ENCODE measurements at places on chromosomes 11 and 22.

GRCh38 chr11:11876458-11876857 is 34.7 kb downstream of the USP47 start:
- DNase-seq, result no peak

- no peak for DNase-seq
Observed at GRCh38 chr22:37822079-37822833, 926 bp upstream of the GALR3 start.

GRCh38 chr11:122398167-122398566 is 257.4 kb upstream of the UBASH3B start:
- DNase-seq, result no peak

DNA sequence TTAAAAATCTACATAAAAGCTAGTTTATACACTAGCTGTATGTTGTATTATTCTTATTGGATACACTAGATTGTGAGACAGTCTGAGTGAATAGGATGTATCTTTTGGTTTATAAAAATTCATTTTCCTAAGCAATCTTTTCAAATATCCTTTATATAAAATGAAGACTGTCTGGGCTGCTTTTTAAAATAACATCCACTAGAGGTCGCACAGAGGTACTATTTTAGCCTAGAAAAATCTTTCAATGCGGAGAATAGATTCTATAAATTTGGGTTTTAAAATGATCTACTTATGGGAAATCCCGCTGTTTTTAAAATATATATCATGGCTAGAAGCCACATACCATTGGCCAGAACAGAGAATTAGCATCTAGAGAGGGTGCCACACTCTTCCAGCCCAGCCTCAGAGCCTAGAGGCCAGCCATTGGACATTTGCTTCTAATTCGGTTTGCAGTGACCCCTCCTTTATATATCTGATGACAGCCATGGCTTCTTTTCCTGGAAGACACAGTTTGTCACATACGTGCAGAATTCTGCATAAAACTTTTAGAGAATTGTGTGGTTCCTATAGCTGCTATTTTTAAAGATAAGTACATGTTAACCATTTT is 7.3 kb downstream of the C11orf97 start:
- DNase-seq, result no peak

DNA sequence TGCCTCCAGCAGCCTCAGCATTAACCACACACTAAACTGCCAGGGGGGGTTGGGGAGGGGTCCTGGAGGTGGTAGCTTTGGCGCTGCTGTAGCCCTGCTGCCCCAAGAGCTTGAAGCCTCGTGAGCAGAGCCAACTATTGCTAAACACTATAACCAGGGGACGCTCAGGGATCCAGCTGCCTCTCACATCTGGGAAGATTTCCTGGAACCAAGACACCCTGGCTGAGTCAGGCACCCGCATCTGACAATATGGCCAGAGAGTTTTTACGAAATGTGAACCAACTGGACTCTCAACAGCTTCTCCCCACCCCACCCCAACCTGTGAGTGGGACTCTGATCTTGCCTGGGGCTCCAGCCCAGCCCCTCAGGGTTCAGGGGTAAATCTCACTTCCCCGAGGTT is 14.3 kb downstream of the C1QTNF6 start:
- DNase-seq, result no peak

GRCh38 chr22:19625331-19626041 is 88.8 kb upstream of the SEPTIN5 start:
- no peak for DNase-seq

DNA sequence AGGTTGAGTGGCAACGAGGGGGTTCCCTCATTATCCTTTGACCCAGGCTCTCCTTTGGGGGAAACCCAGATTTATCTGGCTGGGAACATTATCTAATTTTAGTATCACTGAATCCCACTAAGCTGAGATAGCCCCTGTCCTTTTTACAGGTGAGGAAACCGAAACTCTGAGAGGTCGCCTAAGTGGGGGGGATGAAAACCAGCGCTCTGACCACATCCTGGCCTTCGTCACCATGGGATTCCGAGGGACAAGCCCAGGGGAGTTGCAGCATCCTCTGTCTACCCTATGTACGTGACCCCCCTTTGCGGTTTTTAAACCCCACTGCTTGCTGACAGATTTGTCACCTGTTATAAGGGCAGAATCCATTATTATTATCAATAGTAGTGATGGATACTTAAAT is 61.0 kb downstream of the ISX start:
- no peak for DNase-seq

DNA sequence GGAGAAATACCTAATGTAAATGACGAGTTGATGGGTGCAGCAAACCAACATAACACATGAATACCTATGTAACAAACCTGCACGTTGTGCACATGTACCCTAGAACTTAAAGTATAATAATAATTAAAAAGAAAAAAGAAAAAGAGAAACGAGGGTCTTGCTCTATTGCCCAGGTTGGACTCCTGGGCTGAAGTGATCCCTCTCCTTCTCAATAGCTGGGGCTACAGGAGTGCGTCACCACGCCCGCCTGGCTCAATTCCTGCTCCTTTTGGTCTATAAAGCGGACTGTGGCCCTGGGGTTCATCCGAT is 521 bp upstream of the PTS start:
- no peak for DNase-seq

DNA sequence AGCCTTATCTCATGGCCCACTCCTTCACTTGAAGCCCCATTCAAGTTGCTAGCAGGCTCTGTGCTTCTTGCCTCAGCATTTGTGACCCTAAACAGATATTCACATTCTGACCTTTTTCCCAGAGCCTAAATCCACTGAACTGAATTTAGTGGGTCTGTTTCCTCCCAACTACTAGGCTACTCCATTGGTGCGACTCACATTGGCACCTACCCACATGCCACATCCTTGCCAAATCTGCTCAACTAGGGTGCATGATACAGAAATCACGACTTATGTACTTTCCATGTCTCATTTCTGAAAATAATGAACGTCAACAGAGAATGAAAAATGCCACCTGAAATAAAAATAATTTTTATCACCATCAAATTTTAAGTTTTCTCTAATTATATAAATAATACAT is 8.4 kb upstream of the MMP12 start:
- no peak for DNase-seq

DNA sequence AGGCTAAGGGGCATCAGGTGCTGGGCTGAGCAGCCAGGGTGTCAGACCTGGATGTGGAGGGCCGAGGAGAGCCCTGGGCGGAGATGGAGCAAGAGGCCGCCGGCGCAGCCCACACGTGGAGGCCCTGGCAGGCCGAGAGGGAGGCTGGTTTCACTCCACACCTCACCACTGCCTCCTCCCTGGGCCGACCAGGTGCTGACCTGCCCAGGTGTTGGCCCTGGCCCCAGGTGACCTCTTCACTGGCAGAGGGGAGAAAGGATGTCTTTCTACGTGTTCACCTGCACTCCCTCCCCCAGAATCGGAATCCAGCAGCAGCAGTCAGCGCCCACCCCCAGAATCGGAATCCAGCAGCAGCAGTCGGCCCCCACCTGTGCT is 781 bp downstream of the ANO9 start:
- no peak for DNase-seq

GRCh38 chr11:81907996-81908395 is 825.7 kb downstream of the FAM181B start:
- no peak for DNase-seq

DNA sequence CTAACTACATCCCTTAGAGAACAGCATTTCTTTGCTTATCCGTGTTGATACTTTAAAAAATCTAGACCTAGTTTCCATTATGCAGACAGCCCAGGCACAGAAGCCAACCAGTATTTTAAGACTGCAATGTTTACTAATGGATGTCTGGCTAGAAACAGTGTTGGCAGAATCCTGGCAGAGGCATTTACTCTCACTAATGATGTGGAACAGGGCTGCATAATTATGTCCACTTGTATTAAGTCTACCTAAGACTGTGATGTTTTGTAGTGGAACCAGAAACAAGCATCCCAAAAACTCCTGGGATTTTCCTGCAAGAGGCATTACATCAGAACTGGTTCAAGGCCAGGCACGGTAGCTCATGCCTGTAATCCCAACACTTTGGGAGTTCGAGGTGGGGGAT is 50.2 kb upstream of the PICALM start:
- DNase-seq, result no peak

DNA sequence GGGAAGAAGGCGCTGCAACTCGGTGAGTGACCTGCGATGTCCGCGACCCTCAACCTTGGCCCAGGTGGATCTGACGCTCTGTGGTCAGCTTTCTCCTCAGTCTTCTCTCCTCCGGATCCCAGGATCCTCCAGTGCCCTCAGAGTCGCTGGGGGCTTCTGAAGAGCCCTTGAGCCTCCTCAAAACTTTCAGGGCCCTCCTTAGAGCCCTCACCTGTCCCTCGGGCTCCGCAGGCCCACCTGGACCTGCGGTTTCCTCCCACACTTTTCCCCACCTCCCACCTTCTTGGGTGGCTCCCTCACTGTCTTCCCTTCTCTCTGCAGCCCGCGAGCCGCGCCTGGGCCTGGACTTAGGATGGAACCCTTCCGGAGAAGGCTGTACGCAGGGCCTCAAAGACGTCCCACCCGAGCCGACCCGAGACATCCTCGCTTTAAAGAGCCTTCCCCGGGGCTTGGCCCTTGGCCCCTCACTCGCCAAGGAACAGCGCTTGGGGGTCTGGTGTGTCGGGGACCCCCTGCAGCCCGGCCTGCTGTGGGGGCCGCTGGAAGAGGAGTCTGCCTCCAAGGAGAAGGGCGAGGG is 335 bp downstream of the ZNF408 start:
- DNase-seq, result no peak

- DNase-seq, result no peak
Observed at GRCh38 chr11:107176148-107177105, 158.2 kb upstream of the GUCY1A2 start.

DNA sequence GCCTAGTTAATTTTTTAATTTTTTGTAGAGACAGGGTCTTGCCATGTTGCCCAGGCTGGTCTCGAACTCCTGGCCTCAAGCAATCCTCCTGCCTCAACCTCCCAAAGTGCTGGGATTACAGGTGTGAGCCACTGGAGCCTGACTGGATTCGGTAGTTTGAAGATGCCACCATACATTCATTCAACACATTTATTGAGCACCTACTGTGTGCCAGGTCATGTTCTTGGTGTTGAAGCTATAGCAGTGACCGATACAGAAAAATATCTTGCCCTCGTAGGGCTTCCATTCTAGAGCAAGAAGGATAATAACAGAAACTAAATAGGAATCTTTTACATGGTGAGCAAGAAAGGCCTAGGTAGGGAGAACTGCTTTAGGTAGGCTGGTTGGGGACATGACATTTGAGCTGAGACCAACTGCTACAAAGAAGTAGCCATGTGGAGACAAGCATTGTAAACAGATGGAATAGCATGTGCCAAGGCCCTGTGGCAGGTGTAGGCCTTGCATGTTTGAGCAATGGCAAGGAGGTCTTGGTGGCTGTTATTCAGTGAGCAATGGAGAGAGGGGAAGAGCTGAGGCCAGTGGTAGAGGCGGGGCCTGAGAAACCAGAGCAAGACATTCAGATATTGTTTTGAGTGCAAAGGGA is 1.7 kb upstream of the MYRF start:
- no peak for DNase-seq

DNA sequence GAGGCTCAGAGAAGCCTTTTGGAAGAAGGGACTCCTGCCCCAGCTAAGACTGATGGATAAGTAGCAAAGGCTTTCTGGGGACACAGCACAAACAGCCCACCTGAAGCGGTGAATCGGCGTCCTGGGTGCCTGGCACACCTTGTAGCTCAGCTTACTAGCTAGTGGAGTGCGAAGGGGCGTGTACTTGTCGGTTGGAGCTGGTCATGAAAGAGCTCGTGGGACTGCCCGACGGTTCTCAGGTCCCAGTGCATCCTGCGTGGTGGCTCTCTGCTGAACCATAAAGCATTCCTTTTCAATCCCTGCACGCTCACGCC is 690 bp upstream of the UVRAG start:
- DNase-seq, result no peak

DNA sequence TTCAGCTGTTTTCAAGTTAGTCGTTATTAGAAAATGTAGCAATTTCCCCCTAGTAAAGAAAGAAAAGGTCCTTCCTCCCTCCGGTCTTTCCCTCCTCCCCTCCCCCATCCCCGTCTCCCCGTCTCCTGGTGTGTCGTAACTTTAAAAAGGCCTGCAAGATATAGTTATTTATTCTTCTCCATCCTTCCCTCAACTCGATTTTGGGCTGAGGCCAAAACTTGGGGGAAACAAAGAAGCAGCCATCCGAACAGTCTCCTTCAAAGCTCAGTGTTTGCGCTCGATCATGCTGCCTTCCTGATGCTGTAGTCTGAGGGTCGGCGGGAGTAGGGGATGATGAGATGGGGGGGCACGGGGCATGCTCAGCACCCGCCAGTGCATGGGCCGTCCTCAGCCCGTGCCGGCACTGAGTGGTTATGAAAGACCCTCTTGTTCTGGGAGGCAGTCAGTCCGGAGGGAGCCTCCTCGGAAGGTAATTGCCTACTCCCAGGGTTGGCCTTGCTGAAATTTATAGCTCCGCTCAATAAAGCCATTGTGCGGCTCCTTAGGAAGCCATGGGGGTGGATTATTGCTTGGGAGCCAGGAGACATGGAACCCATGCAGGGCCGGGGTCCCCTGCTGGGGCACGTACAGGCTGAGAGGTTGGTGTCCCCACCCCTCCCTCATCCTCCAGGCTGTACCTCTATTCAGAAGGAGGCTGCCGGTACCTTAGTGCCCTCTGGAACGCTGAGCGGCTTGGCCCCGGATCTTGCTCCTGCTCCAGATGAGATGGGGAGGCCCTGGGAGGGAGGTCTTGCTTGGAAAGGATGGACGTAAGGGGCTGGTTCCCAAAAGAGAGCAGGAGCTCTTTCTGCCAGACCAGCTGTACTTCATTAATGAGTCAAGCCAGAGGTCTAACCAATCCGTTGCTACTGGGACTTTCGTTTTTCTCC is 212.7 kb upstream of the CADM1 start:
- DNase-seq, result no peak

- no peak for DNase-seq
Observed at GRCh38 chr11:61627850-61628661, 47.2 kb upstream of the SYT7 start.
